ENCODE measurements at places on chromosomes 5 and 9.

- DNase-seq, result no peak
Measured at GRCh38 chr5:116389601-116390000, 185.0 kb downstream of the SEMA6A start.

DNA sequence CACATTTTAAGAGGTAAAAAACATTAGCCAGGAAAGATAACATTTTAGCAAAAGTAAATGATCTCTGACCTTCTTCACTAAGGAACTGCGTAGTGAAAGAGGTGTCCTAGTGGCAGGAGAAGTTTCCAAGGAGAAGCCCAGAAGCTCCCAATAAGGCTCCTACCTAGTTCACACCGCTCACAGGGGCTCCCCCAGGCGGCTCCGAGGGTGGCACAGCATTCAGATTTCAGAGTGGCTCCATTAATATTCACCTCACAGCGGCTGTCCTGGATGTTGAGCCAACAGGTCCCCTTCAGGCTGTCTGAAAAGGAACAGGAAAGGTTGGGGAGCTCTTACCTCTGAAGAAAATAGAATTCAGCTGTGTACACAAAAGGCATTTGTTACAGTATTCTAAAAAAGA lies 187.3 kb downstream of the FBN2 start:
- no peak for DNase-seq

GRCh38 chr5:76808141-76808691 lies 10.6 kb upstream of the F2RL1 start:
- no peak for DNase-seq

DNA sequence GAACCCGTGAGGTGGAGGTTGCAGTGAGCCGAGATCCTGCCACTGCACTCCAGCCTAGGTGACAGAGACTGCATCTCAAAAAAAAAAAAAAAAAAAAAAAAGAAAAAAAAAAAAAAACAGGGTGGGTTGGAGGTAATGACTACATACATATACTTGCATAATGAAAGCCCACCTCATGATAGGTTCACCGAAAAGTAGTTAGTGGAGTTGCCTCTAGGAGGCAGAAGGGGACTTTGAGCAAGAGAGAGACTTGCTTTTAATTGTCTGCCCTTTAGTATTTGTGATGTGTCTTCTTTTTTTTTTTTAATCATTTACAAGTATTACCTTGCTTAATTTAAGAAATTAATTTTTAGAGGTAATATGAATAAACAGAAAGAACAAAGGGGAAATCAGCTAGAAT lies 99.8 kb downstream of the PPARGC1B start:
- no peak for DNase-seq

DNA sequence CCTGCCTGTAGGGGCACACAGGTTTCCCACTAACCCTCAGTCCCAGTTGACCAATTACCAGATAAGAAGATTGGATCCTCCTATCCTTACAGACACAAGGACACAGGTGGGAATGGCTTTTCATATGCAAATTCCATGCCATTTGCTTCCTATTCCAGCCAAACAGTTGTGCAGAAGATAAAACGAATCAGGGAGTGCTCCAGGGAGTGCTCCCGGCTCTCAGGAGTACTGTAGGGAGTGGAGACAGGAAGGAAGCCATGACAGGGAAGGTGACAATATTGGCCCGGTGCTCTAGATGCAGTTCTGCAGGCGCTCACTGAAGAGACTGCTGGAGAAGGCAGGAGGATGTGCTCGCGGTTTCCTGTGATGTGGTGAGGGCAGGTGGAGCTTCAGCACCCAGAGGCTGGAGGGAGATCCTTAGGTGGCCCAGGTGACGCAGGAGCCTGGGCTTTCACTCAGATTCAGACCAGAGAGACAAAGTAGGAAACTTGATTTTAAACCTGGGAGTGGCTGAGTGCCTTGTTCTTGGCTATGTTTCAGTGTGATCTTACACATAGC lies 260.0 kb downstream of the AUH start:
- DNase-seq, result peak; percentile 52

DNA sequence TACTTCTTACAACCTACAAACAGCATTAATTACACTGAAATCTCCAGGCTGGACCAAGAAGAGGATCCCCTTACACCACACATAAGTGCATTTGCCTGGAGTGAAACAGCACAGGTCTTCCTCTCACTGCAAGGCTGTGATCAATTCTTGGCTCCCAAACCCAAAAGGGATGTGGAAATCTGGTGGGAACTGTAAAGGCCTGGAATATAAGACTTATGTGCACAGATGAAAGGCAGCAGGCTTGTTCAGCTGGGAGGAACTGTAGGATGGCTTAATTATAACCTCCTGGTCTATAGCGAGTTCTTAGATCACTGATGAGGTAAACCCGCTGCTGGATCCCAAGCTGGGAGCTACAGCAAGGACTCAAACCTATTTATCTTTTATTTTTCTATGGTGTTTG lies 182.9 kb upstream of the TNC start:
- no peak for DNase-seq

- no peak for DNase-seq
Measured at GRCh38 chr9:90420211-90420610, 222.4 kb downstream of the DIRAS2 start.

- DNase-seq, result no peak
Measured at GRCh38 chr5:65326922-65327321, 154.8 kb downstream of the ADAMTS6 start.

GRCh38 chr5:96509721-96510350 lies 76.8 kb upstream of the PCSK1 start:
- DNase-seq, result no peak

- DNase-seq, result no peak
Measured at GRCh38 chr9:115194216-115194615, 76.3 kb upstream of the TNC start.

DNA sequence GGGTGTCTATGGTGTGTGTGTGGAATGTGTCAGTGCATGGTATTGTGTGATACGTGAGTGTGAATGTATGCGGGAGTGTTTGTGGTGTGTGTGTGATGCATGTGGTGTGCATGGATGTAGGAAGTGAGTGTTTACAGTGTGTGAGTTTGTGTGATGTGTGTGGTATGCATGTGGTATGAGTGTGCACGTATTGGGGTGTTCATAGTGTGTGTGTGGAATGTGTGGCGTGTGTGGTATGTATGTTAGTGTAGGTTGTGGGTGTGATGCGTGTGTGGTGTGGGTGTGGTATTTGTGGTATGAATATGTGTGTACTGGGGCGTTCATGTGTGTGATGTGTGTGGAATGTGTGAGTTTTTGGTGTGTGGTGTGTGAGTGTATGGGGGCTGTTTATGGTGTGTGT lies 40.1 kb upstream of the BICD2 start:
- no peak for DNase-seq

Data from stimulated activated CD8-positive, alpha-beta memory T cell treated with anti-CD3 and anti-CD28 coated beads, Interleukin-12 subunit alpha, Interleukin-12 subunit beta, amount 100 ng/mL, for 1 hour (primary cell).